ENCODE measurements at places on chromosomes 5 and 9. TPM values are rescaled to one million over a fixed set of nuclear protein-coding genes. Genes with fewer than 3 reads are reported as not detected.

DNA sequence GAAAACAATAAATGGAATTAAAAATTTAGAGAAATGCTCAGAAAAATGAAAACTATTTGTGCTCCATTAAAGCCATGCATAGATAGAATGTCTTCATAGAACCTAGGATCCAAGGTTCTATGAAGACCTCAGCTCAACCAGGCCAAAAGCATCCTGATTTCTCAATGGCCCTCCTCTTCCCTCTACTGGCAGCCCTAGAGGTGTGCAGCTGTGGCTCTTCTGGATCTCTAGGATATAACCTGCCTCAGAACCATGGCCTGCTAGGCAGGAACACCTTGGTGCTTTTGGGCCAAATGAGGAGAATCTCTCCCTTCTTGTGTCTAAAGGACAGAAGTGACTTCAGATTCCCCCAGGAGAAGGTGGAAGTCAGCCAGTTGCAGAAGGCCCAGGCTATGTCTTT lies 15.1 kb downstream of the IFNA1 start:
- DNase-seq = no peak

Gene DNM1
- total RNA-seq = 20.0 TPM

Gene SLC36A2
- 0.14 TPM for total RNA-seq

GRCh38 chr9:1701113-1701512 lies 314.0 kb upstream of the SMARCA2 start:
- DNase-seq = no peak

- no peak for DNase-seq
Observed at GRCh38 chr5:146633323-146633764, 117.4 kb upstream of the GPR151 start.

Gene USP20
- total RNA-seq = 2.8 TPM

DNA sequence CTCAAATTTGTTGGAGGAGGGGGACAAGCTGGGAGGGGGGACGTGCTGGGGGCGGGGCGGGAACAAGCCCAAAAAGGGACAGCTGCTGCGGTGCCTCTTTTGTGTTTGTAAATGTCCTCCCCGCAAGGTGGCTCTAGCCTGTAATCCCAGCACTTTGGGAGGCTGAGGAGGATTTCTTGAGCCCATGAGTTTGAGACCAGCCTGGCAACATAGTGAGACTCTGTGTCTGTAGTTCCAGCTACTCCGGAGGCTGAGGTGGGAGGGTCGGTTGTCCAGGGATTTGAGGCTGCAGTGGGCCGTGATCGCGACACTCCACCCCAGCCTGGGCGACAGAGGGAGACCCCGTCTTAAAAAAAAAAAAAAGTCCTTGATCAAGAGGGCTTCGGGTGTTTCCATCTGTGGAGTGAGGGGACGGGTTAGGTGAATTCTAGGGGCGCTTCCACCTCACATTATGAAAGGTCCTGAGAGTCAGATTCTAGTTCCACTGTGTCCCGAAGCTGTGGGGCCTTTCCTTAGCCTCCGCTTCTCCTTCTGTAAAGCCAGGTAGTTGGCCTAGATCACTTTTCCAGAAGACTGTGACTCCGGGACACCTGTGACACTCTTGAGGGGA lies 779 bp upstream of the CTNNA1 start:
- DNase-seq = no peak

Gene ZNF462
- total RNA-seq = 6.5 TPM
